ENCODE measurements at places on chromosomes 11 and 22. TPM values are rescaled to one million over a fixed set of nuclear protein-coding genes. Genes with fewer than 3 reads are reported as not detected.

GRCh38 chr22:33741025-33741424 lies 179.3 kb downstream of the LARGE1 start:
- DNase-seq = no peak

DNA sequence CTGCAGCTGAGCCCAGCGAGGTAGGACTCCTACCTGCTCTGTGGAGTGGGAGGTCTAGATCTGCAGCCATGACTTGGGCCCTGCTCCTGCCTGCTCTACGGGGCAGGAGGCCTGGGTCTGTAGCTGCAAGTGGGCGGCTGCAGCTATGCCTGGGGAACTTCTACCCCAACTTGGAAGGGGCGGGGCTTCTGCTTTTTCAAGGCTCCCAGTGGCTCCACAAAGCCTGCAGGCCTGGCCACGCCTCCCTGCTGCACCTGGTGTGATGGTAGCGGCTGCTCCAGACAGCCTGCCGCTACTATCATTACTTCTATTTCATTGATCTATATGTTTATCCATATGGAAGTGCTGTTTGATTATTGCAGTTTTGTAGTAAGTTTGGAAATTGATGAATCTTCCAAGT lies 121.2 kb downstream of the NELL1 start:
- no peak for DNase-seq

GRCh38 chr11:68099474-68100405 lies 21.4 kb downstream of the CHKA start:
- DNase-seq = peak; percentile 71

- DNase-seq = no peak
These were observed 125.6 kb upstream of the PITPNB start for GRCh38 chr22:28044546-28045173.

LINC01488 gene
- 0.06 TPM for total RNA-seq

GRCh38 chr11:6620636-6621035 lies 1.4 kb upstream of the TPP1 start:
- no peak for DNase-seq

TMEM132A gene
- total RNA-seq = 9.7 TPM

- DNase-seq = no peak
These were observed 66.5 kb upstream of the CEP126 start for GRCh38 chr11:101848262-101848661.

- DNase-seq = no peak
These were observed 155.4 kb upstream of the PDGFD start for GRCh38 chr11:104319396-104319795.

SMARCB1 gene
- total RNA-seq = 54.8 TPM

- DNase-seq = no peak
These were observed 1.4 kb downstream of the HTR3B start for GRCh38 chr11:113906038-113906437.

DNA sequence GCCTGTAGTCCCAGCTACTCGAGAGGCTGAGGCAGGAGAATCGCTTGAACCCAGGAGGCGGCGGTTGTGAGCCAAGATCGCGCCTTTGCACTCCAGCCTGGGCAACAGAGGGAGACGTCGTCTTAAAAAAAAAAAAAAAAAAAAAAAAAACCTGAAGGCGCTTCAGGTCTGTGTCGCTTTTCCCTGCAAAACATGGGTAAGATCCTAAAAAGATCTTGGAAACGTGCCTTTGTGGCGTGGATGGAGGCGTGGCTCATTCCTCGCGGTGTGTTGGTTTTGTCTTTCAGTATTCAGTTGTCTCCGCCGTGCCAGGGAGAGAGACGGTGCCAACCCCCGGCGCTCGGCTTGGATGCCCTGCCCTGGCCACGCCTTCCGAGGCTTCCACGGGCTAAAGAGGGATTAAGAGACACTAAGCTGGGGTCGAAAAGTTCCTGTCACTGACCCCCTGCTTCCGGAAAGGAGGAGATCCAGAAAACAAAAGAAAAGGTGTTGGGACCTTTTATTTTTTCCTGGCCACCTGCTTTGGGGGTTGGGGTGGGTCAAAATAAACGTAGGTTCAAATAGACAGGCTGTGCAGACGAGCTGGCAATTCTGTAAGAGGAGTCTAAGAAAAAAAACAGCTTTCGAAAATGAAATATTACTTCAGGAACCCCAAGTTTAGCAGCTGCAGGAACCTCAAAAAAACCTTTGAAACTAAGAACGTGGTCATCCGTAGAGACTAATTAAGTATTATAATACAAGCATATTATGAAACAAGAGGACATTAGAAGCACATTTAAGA lies 1.1 kb upstream of the SLC35F2 start:
- peak; percentile 56 for DNase-seq

DNA sequence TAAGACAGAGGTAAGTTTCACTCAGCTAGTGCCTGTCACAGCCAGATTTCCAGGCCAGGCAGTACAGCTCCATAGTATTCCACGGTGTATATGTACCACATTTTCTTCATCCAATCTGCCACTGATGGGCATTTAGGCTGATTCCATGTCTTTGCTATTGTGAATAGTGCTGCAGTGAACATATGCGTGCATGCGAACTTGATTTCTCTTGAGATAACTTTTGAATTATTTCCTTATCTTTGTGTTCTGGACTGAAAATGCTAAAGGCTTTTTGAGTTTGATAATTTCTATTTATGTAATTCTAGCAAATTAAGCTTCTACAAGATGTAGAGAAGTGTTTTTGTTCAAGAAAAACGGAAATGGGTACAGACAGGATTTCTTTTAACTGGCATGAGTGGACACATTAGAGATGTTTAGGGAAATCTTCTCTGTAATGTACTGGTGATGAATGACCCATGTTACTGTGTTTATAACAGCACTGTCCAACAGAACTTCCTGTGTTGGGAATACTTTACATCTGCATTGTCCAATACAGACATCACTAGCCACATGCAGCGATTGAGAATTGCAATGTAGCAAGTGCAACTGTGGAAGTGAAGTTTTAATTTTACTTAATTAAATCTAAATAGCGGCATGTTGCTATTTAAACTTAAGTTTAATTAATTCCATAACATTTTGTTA lies 151.3 kb downstream of the CADM1 start:
- no peak for DNase-seq

GRCh38 chr22:39877079-39877845 lies 16.3 kb downstream of the ENTHD1 start:
- DNase-seq = no peak

DNA sequence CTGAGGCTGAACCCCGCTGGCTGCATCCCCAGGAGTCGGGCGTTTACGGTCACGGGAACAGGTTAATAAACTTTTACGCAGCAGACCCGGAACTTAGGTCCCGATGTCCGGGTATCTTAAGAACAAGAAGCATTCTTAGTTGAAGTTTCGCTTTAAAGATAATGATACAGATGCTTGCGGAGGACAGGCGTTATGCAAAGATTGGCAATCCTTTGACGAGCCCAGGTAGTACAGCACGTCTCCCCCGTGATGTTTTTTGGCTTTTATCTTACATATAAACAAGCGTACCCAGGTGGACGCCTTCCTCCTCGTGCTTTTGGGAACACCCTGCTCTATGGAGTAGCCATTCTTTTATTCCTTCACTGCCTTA lies 871 bp upstream of the TOLLIP start:
- no peak for DNase-seq

CLDN5 gene
- 42.1 TPM for total RNA-seq

GDPD4 gene
- not detected for total RNA-seq

DNA sequence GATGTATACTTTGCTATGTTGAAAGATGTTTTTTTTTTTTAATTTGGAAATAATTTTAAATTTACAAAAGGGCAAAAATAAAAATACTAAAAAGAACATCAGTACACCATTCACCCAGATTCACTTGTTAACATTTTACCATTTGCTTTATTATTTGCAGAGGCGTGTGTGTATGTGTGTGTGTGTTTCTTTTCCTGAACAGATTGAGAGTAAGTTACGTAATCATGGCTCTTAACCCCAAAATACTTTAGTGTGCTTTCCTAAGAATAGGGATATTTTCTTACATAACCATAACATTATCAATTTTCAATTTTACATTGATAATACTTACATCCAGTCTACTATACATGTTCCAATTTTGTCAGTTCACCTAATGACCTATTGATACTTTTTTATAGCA lies 91.5 kb upstream of the HORMAD2 start:
- no peak for DNase-seq

OR52D1 gene
- total RNA-seq = not detected

VWCE gene
- 1.1 TPM for total RNA-seq

- DNase-seq = no peak
These were observed 1260.4 kb upstream of the RAG2 start for GRCh38 chr11:37858398-37858797.

GLYATL2 gene
- not detected for total RNA-seq

GRCh38 chr11:124085583-124085982 lies 29.7 kb upstream of the VWA5A start:
- DNase-seq = no peak

GRCh38 chr11:69912911-69913451 lies 93.8 kb upstream of the FGF3 start:
- DNase-seq = no peak

GRCh38 chr22:39144101-39144767 lies 8.2 kb downstream of the CBX7 start:
- DNase-seq = no peak

KCNK4 gene
- 0.13 TPM for total RNA-seq

- DNase-seq = no peak
These were observed 119.2 kb downstream of the SPON1 start for GRCh38 chr11:14081581-14082231.

DNA sequence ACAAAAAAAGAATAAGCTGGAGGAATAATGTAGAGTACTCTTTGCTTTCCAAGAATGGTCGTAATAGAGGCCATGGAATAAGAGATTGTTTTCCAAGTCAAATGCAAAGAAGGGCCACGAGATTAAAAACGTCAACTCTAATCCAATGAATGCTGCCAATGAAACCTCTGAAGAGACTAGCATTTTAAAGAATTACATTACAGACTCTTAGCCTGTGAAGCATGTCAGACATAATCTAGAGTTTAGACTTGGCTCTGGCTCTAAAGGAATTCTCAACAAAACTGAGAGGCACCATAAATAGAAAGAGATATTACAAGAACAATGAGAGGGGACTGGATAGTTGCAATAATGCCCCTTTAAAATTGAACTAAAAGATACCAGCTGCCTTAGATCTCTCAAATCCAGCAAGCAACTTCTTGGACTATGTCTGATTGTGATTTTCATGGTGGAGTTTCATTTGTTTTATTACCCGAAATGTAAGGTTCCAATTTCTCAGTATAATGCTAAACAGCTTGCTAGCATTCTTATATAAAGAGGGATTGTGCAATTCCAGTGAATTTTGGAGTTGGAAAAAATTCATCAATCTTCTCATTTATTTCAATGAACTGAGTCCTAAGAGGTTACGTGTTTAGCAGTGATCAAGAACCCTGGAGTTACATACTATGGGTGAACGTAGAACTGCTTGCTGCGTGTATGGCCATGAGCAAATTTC lies 5.6 kb downstream of the ETS1 start:
- no peak for DNase-seq

- DNase-seq = no peak
These were observed 56.9 kb downstream of the MICAL2 start for GRCh38 chr11:12167061-12168000.

- no peak for DNase-seq
These were observed 15.7 kb downstream of the NUP50 start for GRCh38 chr22:45179276-45180049.

DNA sequence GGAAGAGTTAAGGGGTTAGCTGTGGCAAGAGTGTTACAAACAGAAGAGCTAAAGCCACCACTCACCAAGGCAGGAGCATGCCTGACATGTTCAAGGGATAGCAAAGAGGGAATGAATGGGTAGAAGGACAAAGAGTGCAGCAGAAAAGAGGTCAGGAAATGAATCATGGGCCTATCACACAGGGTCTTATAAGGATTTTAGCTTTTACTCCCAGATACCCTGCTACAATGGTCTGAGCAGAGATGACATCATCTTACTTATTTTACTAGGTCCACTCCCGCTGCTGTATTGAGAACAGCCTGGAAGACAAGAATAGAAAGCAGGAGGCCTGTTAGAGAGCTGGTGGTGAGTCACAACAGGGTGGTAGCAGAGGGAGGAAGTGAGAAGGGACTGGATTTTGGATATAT lies 9.8 kb downstream of the TRAF6 start:
- DNase-seq = no peak

DNA sequence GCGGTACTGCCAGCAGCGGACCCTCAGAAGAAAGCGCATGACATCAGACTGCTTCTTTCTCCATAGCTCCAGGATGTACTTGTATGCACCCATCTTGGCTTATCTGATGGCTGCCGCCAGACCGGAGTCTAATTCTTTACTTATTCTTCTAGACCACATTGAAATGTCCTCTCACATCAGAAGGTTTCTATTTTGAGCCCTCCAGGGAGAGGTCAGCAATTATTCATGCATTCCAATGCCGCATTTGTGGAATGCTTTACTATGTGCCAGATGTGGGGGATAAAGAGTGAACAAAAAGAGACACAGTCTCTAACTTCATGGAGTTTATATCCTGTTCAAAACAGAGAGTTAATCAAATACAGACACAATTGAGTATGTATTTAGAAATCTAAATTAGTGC lies 230.1 kb downstream of the MIAT start:
- no peak for DNase-seq

- no peak for DNase-seq
These were observed 527 bp downstream of the CARD10 start for GRCh38 chr22:37518509-37519267.

GRCh38 chr11:119338318-119338890 lies 2.3 kb downstream of the C1QTNF5 start:
- DNase-seq = peak; percentile 74

DNA sequence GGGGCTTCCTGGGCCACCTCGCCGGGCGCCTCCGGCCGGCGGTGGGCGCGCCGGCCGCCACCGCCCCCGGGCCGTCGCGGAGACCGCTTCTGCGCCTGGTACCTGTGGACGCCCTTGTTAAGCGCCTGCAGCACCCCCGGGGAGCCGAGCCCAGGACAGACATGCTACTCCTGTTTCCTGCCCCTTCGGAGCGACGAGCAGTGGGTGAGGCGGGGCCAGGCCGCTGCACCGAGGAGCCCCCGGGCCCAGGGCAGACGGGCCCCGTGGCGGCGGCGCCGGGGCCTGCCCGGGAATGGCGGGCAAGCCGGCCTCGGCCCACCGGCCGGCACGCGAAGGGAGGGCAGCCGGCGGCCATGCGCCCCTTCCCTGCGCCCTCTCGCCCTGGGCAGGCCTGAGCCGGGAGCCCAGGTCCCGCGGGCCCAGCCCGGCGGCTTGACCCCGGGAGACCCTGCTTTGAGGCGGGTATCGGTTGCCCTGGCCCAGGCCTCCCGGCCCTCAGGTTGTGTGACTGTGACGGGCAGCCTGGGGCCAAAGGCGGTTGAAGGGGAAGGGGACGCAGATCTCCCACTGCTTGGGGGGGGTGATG lies 789 bp upstream of the KDM2A start:
- peak; percentile 62 for DNase-seq

TMEM191C gene
- 0.82 TPM for total RNA-seq

SLC22A6 gene
- not detected for total RNA-seq

GALNT18 gene
- total RNA-seq = 20.1 TPM

GRCh38 chr22:39522567-39523300 lies 2.4 kb downstream of the ATF4 start:
- DNase-seq = no peak

ARCN1 gene
- total RNA-seq = 129 TPM
